ENCODE measurements at places on chromosomes 3 and 15.

GRCh38 chr3:161689584-161690298 lies 193.1 kb downstream of the OTOL1 start:
- no peak for DNase-seq

- DNase-seq: no peak
Measured at GRCh38 chr15:85976986-85977385, 102.7 kb upstream of the AGBL1 start.

- DNase-seq: no peak
Measured at GRCh38 chr15:99366013-99366412, 114.7 kb downstream of the LRRC28 start.

- DNase-seq: no peak
Measured at GRCh38 chr15:48564690-48565089, 80.8 kb downstream of the FBN1 start.

GRCh38 chr3:88057630-88058305 lies 1.0 kb downstream of the CGGBP1 start:
- DNase-seq: no peak

DNA sequence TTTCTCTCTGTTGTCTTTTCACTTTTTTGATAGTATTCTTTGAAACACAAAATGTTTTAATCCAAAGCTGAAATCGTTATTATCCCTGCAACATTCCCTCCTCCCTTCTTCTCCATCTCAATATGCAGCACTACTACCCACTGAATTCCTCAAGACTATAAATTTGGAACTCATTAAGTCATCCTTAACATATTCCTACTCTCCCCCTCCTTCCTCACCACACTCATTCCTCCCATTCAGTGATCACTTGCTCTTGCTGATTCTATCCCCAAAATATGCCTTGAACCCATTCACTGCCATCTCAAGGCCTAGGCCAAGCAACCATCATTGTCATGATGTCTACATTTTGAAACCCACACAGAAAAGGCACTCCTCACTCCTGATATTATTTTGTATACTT lies 2.4 kb upstream of the PIK3R4 start:
- no peak for DNase-seq

DNA sequence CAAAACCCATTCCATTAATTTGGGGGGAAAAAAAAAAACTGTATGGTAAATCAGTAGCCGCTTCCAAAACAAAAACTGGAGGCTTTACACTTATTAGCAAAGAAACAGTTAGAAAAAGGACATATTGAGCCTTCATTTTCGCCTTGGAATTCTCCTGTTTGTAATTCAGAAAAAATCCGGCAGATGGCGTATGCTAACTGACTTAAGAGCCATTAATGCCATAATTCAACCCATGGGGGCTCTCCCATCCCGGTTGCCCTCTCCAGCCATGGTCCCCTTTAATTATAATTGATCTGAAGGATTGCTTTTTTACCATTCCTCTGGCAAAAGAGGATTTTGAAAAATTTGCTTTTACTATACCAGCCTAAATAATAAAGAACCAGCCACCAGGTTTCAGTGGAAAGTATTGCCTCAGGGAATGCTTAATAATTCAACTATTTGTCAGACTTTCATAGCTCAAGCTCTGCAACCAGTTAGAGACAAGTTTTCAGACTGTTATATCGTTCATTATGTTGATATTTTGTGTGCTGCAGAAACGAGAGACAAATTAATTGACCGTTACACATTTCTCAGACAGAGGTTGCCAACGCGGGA lies 9.4 kb upstream of the RPL24 start:
- DNase-seq: no peak

GRCh38 chr3:63349583-63350573 lies 71.8 kb downstream of the SYNPR start:
- DNase-seq: peak; percentile 12

GRCh38 chr3:188272481-188273372 lies 118.8 kb downstream of the LPP start:
- DNase-seq: no peak

GRCh38 chr15:50138391-50138790 lies 19.4 kb upstream of the ATP8B4 start:
- no peak for DNase-seq

DNA sequence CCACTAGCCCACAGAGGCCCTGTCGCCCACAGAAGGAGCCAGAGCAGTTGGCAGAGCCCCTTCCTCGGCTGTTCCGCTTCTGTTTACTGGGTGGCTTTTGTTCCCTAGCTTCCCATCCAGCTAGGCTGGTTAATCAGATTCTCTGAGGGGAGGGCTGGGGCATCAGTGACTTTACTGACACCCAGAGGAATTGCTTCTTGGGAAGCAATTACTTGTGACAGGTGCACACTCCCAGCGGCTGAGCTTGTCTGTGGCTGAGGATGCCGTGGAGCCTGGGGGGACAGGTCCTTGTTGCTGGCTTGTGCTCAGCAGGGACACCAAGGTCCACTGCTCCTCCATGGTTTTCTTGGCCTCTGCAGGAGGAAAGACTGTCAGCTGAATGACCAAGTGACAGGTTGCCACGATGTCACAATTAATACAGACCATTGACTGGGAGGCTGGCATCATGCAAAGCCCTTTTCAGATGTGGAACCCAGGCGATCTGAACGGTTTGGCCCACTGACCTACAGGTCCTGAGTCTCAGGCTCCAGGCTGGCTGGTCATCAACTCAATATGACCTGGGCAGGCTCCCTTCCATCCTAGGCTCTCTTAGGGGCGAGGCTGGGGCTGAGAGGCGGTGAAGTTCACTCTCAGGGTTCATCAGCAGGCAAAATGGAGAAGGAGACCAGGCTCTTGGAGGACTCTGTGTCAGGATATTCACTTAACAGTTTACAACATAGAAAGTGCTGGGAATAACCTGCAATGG lies 31.8 kb upstream of the SFMBT1 start:
- DNase-seq: no peak

DNA sequence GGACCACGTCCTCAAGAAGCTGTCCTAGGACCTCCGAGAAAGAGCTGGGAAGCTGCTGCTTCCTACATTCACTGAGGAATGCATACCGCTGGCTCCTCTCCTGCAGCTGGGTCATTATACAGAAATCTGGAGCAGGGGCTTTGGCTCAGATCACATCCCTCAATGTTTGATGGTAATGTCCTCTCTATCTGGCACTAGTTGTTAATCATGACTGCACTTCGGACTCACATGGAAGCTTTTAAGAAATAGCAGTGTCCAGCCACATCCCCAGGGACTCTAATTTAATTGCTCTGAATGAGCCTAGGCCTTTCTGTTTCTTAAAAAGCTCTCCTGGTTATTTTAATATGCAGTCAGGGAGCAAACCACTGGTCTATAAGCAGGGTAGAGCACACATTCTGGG lies 25.7 kb upstream of the MYRIP start:
- DNase-seq: no peak

DNA sequence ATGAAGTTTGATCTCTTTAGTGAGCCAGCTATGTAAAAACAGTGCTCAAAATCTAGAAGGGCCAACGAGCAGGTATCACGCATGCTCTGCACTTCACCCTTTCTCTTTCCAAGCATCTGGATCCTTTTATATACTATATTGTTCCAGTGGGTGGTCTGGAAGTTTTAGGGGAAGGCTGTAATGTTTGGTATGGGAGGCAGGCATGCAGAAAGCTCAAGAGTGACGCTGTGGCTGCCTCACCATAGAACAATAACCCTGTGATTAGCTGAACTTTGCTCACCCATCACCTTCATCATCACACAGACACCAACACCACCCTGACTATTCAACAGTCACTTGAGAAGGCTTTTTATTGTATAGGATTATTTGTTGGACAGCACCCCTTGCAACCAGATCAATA lies 81.6 kb downstream of the FBN1 start:
- DNase-seq: no peak

- DNase-seq: no peak
Measured at GRCh38 chr3:167116120-167116922, 263.8 kb downstream of the ZBBX start.

DNA sequence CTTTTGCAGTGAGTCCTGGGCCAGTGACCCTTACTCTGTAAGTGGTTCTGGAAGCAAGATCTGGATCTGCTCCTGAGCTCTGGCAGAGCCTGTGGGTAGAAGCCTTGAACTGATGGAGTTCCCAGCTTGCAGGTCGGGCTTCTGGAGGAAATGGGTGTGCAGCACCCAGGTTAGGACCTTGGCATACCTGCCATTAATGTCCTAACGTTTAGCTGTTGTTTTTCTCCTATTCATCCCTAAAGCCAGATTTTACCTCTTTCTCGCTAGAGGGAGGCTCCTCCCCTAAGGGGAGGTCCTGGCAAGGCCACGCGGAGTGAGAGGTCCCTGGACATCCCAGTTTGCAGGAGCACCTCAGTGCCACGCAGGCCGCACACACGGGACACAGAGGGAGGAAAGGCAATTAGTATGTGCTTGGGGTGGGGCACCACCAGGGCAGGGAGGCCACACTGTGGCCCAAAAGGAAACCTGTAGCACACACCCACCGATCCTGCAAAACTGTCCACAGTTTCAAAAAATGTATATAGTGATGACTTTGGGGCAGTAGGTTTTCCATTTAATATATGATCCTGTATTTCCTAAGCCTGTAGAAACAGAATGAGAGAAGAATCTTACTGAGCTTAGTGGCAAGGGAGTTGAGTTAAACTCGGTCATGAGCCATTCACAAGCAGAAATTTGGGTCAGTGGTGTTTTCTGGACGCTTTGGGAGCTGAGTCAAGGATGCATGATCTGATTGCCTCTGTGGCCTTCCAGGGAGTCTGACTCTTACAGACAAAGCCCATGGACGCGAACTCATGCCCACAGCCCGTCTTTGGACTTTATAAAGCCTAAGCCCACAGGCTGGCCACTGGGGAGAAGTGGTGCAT lies 148.7 kb downstream of the LRRK1 start:
- DNase-seq: no peak

- DNase-seq: no peak
Measured at GRCh38 chr3:194570235-194570634, 63.0 kb downstream of the TMEM44 start.

DNA sequence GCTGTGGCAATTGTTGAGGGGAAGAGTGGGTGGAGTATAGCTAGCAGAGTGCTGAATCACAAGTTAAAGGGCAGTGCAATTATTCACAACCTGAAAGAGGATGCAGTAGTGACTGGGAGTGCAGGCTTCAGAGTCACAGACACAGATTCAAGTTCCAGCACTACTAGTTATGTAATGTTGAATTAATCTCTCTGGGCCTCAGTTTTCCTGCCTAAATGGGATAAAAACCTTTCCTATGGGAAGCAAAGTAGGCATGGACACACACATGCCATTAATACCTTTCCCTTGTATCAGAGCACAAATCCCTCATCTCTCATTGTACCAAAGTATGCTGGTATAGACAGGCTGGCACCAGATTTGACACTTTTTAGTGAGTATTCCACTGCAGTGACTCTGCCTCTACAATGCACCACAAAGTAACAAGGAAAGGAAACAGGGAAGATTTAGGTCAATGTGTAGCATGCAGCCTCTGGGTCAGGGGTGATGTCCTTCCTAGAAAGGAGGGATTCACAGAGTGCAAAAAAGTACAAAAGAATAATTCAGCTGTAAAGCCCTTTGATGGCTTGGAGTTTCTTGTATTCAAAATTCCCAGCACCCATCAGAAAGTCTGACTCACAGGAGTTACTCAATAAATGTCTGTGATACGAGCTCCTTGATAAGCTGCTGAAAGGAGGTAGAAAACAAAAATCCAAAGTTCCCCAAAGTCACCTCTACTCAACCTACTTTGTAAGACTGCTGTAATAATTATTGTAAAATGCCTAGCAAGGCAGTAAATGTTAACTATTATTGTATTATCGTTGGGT lies 507.5 kb upstream of the TGFBR2 start:
- DNase-seq: no peak

GRCh38 chr3:15339786-15340215 lies 7.4 kb upstream of the SH3BP5 start:
- no peak for DNase-seq

DNA sequence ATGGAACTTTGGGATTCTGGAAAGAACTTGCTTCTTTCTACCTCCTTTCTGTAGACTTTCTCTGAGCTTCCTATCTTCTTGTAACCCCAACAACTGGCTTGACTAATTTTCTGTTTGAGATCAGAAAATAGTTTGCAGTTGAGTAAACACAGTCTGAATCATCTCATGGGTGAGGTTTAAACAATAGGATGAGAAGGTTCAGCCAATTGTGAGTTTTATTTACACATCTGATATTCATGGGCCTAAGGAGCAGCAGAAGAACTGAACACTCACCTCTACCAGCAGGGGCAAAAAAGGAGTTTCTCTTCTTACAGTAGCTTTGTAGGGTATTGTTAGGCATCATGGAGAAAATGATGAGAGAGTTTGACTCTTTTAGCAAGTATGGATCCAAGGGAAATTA lies 54.2 kb downstream of the DTWD1 start:
- no peak for DNase-seq

DNA sequence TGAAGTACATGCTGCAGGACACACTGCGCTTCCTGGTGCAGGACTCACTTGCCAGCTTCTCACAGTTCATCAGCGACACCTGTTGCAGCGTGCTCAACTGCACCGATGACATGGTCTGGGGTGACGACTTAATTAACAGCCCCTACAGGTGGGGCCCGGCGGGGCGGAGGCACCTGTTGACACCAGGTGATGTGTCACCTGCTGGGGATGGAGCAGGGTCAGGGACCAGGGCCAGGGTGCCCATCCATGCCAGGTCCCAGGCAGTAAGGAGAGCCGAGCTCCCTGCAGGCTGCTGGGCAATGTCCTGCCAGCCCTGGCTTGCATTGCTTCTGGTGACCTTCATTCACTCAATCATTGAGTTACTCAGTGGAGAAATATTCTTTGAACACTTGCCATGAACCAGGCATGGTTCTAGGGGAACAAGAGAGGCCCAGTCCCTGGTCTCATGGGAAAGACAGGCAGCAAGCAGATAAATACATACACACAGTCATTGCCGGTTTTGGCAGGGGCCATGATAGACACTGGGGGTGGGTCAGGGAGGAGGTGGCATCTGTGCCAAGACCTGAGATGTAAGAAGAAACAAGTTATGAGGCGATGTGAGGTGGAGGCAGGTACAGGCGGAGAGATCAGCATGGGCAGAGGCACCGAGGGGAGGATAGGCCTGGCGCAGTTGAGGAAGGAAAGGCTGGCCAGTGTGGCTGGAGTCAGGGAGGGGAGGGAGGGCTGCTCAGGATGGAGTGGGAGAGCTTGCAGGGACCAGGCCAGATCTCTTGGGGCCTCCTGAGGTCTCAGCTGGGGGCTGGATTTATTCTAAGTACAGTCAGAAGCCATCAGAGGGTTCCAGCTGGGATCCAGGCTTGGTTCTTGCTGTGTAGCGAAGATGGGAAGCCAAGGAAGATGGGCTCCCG lies 30.8 kb downstream of the DNAH1 start:
- no peak for DNase-seq

GRCh38 chr3:103218146-103218545 lies 783.3 kb downstream of the ZPLD1 start:
- DNase-seq: no peak
